ENCODE measurements at places on chromosomes 13 and 19.

DNA sequence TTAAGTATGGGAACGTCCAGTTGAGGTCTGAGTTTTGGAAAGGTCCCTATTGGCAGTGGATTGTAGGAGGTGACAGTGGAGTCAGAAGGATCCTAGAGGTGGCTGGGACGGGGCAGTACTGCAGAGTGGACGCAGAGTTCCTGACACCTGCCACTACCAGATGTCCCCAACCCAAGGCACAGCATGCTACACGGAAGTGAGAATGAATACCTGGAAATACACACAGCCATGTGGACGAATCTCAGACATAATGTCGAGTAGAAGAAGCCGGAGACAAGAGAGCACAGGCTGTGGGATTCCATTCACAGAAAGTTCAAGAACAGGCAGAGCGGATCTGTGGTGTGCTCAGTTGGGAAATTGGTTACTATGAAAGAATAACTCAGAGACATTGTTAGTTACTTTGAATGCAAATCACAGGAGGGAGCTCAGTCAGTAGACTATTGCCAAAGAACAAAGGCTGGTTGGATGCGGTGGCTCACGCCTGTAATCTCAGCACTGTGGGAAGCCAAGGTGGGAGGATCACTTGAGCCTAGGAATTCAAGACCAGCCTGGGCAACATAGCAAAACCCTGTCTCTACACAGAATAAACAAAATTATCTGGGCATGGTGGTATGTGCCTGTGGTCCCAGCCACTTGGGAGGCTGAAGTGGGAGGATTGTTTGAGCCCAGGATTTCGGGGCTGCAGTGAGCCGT, 37.4 kb downstream of the RYR1 start:
- no peak for DNase-seq

DNA sequence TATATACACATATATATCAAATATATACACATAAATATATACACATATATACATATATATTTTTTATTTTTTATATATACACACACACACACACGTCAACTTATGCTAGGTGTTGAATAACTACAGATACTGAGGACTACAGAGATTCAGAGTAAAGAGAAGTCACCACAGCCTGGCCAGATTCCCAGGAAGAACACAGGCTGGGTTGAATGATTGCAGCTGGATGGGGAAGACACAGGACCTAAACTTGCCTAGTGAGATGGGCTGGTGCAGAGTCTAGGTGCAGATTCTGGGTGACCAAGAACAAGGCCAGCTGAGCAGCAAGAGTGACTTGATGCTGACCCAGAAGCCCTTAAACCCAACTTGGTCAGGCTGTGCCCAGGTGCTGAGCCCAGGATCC, 241.3 kb downstream of the KCTD12 start:
- DNase-seq: no peak

- DNase-seq: peak; percentile 67
Observed at GRCh38 chr19:47609906-47610894, 1.3 kb downstream of the BICRA start.

- no peak for DNase-seq
Observed at GRCh38 chr19:1488282-1488601, 1.9 kb downstream of the PCSK4 start.

DNA sequence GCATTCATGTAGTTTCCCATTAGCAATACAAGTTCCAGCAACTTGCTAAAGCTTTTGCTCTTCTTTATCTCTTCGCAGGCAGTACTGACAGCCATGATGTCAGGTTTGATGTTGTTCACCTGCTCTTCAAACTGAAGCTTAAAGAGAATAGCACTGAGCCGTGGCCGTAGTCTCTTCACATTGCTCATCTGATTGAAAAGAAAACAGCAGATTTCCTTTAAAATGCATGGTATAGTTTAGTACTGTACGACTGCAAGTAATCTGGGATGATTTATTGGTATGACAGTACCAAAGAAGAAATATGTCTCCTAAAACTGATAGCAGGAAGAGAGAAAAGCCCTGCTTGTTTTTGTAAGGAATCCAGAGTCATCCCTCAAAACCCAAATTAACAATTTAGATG, 284.4 kb downstream of the DIAPH3 start:
- DNase-seq: no peak
